ENCODE measurements at places on chromosomes 4 and X. TPM values are rescaled to one million over a fixed set of nuclear protein-coding genes. Genes with fewer than 3 reads are reported as not detected.
A peak's percentile ranks its signal among the peaks of the same experiment; 100 is the strongest.

KCND1 gene
- total RNA-seq: 1.5 TPM

PNMA6F gene
- total RNA-seq: not detected

HS6ST2 gene
- total RNA-seq: not detected

RAB39B gene
- 5.6 TPM for total RNA-seq

PDHA2 gene
- not detected for total RNA-seq

TMEM35A gene
- not detected for total RNA-seq

VCX2 gene
- not detected for total RNA-seq

PNMA5 gene
- not detected for total RNA-seq

ARAF gene
- total RNA-seq: 121 TPM

SLC9A6 gene
- 20.0 TPM for total RNA-seq

- DNase-seq: peak; percentile 90
These were observed 3.3 kb downstream of the KLF3 start for GRCh38 chr4:38667085-38667893.

GRCh38 chrX:95318882-95319281 is 1365.8 kb upstream of the DIAPH2 start:
- no peak for DNase-seq

- DNase-seq: no peak
These were observed 52.5 kb downstream of the F11 start for GRCh38 chr4:186318481-186318880.

GRCh38 chrX:100447655-100448397 is 37.8 kb upstream of the PCDH19 start:
- DNase-seq: peak; percentile 10

DNA sequence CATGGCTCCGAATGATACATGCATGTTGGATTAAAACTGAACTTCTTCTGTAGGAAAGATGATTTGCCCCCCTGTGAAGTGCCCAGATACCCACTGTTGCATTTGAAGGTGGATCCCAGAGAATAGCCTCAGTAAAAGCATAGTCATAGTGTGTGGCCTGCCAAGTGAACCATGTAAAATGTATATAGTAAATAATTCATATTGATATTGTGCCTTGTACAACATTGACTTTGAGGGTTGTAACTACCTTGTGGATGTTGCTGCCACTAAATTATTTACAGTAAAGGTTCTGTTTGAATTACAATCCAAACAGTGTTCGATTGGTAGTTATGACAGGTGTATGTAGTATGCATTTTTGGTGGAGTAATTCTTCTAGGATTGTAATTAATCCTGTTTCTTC is 19.2 kb downstream of the TMEM131L start:
- DNase-seq: no peak

GRCh38 chr4:6179362-6179761 is 21.0 kb downstream of the JAKMIP1 start:
- no peak for DNase-seq

- DNase-seq: no peak
These were observed 28.1 kb downstream of the XAGE5 start for GRCh38 chrX:52839137-52839536.

- DNase-seq: no peak
These were observed 94.8 kb downstream of the TET2 start for GRCh38 chr4:105241451-105241850.

GRCh38 chr4:1842993-1843448 is 12.9 kb downstream of the LETM1 start:
- no peak for DNase-seq

- DNase-seq: no peak
These were observed 73.8 kb downstream of the KIT start for GRCh38 chr4:54731552-54731951.

DNA sequence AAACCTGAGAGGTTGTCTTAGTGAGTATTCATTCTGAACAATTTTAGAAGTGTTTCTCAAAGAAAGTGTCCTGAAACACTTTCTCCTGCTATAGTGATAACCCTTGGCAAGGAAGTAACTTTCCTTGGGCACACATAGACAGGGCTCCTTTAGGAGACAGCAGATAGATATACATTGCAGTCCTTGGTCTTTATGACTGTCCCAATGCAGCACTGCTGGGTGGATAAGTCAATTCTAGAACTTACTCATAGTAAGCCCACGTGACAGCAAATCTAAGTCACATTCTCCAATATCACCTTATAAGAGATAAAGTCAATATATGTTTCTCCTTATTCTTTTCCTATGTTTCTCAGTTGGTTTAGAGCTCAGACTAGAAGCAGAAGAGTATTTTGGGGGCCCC is 46.7 kb downstream of the GPRASP3 start:
- no peak for DNase-seq

- DNase-seq: no peak
These were observed 1.3 kb downstream of the QDPR start for GRCh38 chr4:17510582-17510981.

DNA sequence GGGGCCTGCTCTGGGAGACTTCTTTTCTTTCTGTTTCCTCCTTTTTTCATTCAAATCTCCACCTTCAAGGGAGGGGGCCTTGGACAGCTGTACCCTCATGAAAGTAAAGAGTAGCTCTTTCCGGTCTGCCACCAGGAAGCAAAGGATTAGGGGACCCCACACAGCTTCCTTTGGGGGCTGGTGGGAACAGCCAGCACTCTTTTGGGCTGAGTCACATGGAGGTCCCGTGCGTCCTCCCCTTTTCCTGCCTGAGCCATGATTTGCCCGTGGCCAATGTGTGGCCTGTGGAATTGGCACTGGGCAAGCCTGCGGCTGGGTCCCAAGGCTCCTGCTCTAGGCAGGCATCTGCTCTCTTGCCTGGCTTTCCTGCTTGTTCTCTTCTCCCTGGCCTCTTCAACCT is 65.5 kb downstream of the FHDC1 start:
- DNase-seq: no peak

DNA sequence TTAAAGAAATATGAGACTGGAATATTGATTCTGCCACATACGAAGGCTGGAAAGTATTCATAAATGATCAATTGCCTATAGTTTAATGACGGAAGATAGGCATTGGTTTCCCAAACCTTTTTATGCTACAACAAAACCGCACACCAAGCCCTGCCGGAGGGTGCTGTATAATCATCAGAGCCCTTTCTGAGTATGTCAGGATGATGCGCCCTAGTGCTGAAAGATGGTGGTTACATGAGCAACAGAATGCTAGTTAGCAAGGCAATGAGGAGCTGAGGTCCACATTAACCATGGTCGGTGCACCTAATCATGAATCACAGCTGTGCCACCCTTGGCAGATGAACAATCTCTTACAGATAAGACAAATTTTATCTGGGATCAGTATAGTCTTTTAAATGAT is 491.1 kb downstream of the PACRGL start:
- no peak for DNase-seq

DNA sequence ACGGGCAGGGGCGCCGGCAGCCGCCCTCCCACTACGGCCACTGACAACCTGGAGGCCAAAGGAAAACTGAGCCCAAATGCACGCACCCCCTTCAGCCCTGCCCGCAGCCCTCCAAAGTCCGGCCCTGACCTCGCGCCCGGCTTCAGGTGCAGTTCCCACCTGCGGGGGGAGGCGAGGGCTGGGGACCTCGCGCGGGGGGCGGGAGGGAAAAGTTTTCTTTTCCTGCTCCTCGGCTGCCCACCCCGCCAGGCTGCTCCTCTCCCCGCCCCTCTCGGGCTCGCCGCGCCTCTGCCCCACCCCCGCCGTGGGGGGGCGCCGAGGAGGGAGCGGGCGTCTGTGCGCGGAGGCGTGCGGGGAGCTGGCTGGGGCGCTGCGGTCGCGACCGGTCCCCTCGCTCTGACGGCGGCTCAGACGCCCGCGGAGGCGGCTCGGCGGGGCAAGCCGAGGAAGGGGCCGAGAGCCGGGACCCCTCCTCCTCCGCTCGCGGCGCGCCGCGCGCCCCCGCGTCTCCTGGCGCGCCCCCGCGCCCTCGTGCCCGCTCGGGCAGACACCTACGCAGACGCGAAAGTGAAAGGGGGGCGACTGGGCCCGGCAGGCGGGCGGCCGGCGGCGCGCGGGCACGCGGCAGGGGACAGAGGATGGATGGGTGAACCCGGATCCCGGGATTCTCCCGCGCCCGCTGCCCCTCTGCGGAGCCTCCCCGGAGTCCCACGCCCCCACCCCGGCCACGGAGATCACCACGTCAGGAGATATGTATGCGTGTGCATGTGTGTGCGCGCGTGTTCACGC is 3.1 kb upstream of the NR3C2 start:
- DNase-seq: peak; percentile 89

- DNase-seq: no peak
These were observed 20.3 kb downstream of the DNAAF6 start for GRCh38 chrX:107226757-107227156.

- DNase-seq: no peak
These were observed 16.8 kb downstream of the BANK1 start for GRCh38 chr4:101807351-101807750.

DNA sequence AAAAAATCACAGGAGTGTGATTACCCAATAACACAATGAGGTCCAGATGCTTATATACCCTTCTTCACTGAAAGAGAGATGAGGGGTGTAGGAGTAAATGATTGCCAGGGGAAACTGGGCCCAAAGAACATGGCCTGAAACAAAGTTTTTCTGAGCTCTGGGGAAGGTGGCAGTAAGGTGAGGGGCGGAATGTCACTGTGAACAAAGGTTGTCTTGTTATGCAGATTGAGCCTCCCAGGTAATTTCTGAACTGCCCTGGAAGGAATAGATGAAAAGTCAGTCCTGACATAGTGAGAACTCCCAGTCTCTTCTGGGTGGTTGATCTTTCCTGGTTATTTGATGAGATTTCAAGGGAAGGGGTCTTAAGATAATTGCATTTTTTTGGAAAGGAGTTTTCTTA is 2.5 kb upstream of the TMEM47 start:
- no peak for DNase-seq

GRCh38 chrX:38154818-38155217 is 65.9 kb downstream of the SRPX start:
- no peak for DNase-seq

DNA sequence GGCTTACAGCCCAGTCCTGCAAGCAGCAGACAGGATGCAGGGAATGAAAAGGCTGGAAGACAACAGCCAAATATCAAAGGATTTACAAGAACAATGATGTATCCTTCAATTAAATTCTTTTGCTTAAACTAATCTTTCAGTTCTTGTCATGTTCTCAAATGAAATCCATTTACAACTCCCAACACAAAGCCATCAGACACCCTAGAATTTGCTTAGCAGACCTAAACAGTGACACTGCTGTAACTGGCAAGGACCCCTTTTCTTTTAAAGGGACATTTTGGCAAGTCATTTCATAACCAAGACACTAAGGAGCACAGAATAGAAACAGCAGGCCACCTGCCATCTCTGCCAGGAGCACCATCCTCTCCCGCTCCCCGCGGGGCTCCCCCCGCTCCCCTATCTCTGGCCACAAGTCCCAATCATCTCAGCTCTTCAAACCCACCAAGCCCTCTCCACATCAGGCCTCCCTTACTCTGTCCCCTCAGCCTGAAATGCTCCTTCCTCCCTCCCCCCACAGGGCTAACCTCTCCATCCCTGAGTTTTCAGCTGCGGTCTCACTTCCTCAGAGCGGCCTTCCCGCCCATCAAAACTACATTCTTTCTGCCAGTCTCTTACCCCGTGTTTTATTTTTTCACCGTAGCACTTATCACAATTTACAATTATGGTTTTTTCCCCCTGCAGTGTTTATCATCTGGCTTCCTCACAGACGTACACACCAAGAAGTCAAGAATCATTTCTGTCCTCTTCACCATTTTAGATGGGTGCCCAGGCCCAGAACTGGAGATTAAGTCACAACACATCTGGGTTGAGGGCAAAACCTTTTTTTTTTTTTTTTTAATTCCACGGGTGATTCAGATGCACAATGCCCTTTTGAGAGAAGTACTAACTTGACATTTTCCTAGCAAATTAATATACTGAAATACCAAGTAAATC is 45.8 kb downstream of the TSPAN5 start:
- no peak for DNase-seq

- peak; percentile 45 for DNase-seq
These were observed 39.2 kb downstream of the COPS4 start for GRCh38 chr4:83074086-83074704.

DNA sequence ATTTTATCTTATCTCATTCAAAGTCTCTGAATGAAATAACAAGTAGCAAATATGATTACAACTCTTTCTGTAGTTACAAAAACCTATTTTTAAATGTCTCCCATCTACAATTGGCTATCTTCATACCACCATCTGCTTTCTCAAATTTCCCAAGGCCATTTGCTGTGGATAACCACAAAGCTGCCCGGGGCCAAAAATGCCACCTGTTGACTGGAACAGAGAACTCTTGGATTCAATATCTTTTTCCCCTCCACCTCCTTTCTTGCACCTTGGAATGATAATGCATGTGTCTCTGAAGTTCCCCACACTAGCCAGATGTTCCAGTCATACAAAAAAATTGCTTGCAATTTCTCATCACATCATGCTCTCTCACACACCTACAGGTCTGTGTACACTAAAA is 93.3 kb upstream of the SCML1 start:
- no peak for DNase-seq

GRCh38 chr4:150849016-150849415 is 166.1 kb downstream of the LRBA start:
- no peak for DNase-seq

DNA sequence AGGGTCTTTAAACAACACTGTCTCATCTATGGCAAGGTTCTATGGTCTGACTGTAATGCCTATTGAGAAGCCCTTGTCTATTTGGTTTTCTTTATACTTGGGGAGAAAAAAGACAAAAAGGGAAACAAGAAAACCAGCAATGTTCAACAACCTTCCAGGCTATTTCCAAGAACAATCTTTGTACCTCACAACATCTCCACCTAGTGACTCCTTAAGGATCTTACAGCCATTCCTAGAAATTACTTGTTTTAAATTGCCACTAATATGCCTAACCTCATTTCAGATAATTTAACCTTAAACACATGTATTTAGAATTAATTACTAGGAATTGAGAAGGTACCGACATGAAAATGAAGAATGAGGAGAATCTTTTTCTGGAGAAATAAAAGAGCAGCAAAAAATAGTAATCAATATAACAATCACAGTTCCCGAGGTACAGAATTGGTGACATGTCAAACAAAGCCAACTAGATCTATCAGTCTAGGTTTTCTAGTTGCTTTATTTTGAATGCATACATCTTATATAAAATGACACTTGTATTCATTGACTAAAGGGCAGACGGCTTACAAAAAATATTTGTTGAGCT is 1.6 kb upstream of the RBM46 start:
- no peak for DNase-seq

DNA sequence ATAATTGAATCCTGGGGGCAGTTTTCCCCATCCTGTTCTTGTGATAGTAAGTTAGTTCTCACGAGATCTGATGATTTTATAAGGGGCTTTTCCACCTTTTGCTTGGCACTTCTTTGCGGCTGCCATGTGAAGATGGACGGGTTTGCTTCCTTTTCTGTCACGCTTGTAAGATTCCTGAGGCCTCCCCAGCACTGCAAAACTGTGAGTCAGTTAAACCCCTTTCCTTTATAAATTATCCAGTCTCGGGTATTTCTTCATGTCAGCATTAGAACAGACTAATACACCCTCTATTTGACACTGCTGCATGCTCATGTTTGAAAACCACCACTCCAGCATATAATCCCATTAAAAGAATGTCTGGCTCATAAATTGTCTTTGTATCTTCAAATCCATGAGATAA is 264.4 kb upstream of the ITM2A start:
- no peak for DNase-seq

Data from CD4-positive, alpha-beta T cell (primary cell).